ENCODE measurements at places on chromosomes 11 and 22.
A peak's percentile ranks its signal among the peaks of the same experiment; 100 is the strongest.

GRCh38 chr11:3989276-3989920 lies 105.2 kb upstream of the RRM1 start:
- DNase-seq, result no peak

DNA sequence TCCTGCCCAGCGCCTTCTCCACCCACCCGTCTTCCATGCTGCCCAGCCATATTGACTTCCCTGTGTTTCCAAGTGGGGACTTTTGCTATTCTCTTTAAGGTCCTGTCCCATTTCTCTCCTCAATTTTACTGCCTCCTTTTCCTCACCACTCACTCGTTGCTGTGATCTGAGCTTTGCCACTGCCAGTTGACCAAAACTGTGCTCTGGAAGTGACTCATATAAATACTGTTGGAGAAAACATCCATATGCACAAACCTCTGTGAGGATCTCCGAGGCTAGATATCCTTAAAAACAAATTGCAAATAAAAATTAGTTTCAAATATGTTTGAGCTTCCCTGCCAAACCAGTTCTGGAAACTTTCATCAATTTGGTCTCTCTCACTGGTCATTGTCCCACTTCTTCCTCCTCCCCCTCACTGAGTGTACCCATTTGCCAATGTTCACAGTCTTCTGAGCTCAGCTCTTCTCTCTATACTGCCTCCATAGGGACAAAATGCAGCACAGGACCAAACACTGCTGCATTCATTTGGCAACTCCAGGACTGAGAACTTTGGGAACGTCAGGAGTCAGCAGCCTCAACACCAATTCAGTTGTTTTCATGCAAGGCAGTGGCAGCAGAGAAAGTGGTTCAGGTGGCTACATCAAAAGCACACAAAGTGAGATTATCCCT lies 34.0 kb upstream of the MMP13 start:
- no peak for DNase-seq

- DNase-seq, result no peak
Observed at GRCh38 chr11:66131937-66132632, 62.0 kb downstream of the PACS1 start.

- no peak for DNase-seq
Observed at GRCh38 chr11:20844216-20844615, 174.8 kb downstream of the NELL1 start.

DNA sequence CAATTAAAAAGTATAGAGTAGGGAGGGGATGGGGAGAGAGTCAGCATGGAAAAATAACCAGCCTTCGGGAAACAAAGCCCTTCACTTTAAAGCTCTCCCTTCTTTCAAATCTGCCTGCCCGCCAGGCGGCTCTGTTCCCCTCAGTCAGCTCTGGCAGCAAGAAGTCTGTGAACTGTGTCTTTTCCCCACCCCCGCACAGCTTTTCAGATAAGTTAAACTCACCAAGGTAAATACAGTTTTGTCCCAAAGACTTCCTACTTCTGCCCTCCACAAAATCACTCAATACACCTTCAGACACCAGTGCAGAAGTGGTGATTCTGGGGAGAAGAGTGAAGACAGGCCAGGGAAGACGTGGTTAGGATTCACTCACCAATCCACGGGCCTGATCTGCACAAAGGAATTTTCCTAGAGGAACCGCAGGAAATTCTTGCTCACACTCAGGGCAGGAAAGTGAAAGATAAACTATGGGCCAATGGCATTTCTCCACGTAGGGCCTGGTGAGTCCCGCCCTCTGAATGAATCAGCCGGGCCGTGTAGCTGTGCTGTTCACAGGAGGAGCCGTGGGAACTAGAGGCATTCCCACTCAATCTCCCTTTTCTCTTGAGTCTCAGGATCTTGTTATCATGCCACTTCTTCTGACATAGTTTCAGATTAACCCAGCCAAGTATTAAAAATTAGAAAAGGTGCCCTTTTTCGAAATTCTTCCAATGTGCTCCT lies at the start of gene TRIM5:
Gene TRIM5, minus strand, starts transcription at position 429 of the 717 bp plus-strand sequence. CDS start 4,897 bp downstream, outside the sequence.
- DNase-seq, result peak; percentile 75

DNA sequence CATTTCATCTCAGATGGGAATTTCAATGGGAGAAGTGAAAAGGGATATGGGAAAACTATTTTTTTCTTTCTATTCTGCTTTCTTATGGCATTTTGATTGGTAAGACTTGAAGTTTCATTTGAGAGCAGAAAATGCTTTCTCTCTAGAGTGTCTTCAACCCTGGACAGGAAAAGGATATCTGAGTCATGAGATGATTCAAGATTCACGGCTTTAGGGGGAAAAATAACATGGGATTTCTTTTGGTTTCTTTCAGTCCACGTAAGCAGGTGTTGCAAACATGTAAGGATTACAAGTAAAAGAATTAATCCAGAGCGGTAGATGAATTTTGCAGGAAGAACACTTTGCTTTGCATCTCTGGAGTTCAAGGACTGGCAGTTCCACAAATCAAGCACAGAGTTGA lies 1001.0 kb upstream of the TENM4 start:
- DNase-seq, result no peak

GRCh38 chr11:120302001-120302805 lies 22.9 kb upstream of the TLCD5 start:
- no peak for DNase-seq

DNA sequence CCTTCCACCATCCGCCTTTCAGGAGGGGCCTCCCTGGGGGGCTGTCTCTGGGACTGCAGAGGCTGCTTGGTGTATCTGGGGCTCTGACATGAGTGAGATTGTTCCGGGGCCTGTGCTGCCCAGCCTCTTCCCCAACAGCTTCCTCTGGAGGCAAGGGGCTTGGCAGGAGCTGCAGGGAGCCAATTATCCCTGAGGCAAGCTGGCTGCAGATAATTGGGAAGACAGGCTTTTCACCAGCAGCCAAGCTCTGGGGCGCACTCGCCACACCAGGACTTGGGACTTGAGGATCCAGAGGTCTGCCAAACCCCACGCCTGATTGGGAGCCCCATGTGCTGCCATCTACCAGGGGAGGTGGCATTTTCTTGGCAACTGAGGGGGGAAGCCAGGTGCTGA lies 15.6 kb upstream of the RTN4R start:
- DNase-seq, result no peak

GRCh38 chr11:17548444-17548843 lies 1.4 kb downstream of the OTOG start:
- no peak for DNase-seq

- DNase-seq, result no peak
Observed at GRCh38 chr11:31247321-31247720, 122.2 kb downstream of the DCDC1 start.

- DNase-seq, result peak; percentile 95
Observed at GRCh38 chr11:87037450-87038234, at the start of gene TMEM135. Gene TMEM135, plus strand, starts transcription at chr11:87037934. Its CDS starts 112 bp downstream, at chr11:87038046.

DNA sequence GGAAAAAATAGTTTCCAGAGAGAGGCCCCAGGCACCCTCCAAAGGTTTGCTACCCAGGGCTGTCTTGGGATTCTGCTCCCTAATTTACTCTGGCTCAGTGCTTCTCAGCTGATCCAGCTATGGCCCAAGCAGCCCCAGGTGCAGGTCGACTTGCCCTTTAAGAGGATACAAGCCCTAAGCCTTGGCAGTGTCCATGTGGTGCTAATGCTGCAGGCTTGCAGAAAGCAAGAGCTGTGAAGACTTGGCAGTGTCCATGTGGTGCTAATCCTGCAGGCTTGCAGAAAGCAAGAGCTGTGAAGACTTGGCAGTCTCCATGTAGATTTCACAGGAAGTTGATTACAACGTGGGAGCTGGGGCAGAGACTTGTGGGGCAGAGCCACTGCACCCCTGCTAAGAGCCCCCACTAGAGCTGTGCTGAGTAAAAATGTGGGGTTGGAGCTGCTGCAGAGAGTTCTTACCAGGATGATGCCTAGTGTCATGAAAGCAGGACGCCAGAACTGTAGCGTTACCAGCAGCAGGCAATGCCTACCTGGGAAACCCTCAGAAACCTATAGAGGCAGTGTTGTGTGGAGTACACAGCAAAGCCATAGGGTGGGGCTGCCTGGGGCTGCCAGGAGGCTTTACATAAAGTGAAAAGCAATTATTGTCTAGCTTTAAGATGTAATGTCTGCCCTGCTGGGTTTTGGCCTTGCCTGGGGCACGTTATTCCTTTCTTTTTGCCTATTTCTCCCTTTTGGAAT lies 16.1 kb upstream of the OR52K1 start:
- DNase-seq, result no peak

GRCh38 chr11:115347106-115347505 lies 157.1 kb downstream of the CADM1 start:
- DNase-seq, result no peak

GRCh38 chr11:88016392-88017170 lies 158.7 kb downstream of the RAB38 start:
- DNase-seq, result peak; percentile 48

All from activated CD4-positive, alpha-beta T cell treated with anti-CD3 and anti-CD28 coated beads, Interleukin-2, amount 50 U/mL, for 48 hours (primary cell).